ENCODE measurements at places on chromosomes 4 and X. TPM values are rescaled to one million over a fixed set of nuclear protein-coding genes. Genes with fewer than 3 reads are reported as not detected.

The RNF128 gene
- 7.2 TPM for total RNA-seq

The TLR10 gene
- total RNA-seq = 4.2 TPM

The SULT1B1 gene
- 0.69 TPM for total RNA-seq

The SMPX gene
- not detected for total RNA-seq

The CXCL11 gene
- total RNA-seq = not detected

The TMPRSS11B gene
- total RNA-seq = not detected

The CT45A2 gene
- not detected for total RNA-seq

The CENPVL2 gene
- 6.7 TPM for total RNA-seq

The CYSLTR1 gene
- total RNA-seq = 1.6 TPM
